Psoas muscle (tissue), 8 donors: ENCODE measurements at places on chromosomes 3 and 15.

DNA sequence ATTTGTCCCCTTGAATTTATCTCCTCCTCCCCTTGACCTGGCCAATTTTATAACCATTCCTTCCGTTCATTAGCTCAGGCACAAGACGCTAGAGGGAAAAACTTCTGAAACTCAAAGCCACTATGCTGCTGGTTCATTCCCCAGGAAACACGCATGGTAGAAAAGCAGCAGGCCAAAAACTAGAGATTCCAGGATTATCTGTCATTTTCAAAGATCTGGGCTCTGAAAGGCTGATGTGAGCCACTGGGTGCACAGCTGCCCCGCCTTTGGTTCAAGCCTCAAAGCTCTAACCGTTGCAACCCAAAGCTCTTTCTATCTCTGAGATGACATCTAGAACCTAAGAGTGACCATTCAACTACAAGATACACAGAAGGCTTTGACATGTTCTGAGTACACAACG is 6.1 kb downstream of the ANP32A start:
- no peak for DNase-seq

- DNase-seq = no peak
Observed at GRCh38 chr3:59234884-59235633, 185.2 kb upstream of the CFAP20DC start.

DNA sequence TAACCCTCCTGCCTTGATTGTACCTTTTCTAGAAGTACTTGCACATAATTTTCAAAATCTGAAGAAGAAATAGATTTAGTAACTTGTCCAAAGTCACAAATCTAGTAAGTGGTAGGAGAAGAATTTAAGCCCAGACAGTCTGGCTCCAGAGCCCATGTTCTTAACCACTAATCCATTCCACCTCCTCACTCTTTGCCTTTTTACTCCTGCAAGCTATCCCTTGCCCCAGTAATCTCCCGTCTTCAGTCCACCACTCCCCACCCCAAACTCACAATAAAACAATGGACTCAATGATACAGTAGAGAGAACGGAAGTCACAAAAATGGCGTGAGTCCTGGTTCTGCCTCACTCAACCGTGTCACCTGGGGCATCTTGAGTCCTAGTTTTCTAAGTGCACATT is 48.7 kb downstream of the SETMAR start:
- no peak for DNase-seq

GRCh38 chr3:131795390-131796090 is 239.3 kb downstream of the CPNE4 start:
- no peak for DNase-seq
